Fibroblast of mammary gland (primary cell): ENCODE measurements at places on chromosomes 6 and 20.

GRCh38 chr6:150212778-150213177 lies 69.9 kb downstream of the PPP1R14C start:
- DNase-seq: no peak

- DNase-seq: no peak
Measured at GRCh38 chr6:90021711-90022110, 127.4 kb downstream of the GJA10 start.

GRCh38 chr20:14780508-14780907 lies 443.1 kb upstream of the FLRT3 start:
- DNase-seq: peak; percentile 0

- DNase-seq: no peak
Measured at GRCh38 chr20:21089391-21089790, 16.8 kb downstream of the LINC00237 start.

DNA sequence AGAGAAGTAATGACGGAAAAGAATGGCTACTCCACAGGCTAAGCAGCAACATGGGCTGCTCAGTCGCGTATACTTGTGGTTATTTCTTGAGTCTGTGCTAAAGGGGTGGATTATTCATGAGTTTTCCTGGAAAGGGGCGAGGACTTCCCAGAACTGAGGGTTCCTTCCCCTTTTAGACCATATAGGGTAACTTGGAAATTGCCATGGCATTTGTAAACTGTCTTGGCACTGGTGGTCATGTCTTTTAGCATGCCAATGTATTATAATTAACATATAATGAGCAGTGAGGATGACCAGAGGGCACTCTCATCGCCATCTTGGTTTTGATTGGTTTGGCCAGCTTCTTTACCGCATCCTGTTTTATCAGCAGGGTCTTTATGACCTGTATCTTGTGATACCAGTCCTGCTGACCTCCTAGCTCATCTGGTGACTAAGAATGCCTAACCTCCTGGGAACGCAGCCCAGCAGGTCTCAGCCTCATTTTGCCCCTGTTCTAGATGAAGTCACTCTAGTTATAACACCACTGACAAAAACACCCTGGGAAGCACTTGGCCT lies 11.4 kb downstream of the LBP start:
- peak; percentile 56 for DNase-seq

DNA sequence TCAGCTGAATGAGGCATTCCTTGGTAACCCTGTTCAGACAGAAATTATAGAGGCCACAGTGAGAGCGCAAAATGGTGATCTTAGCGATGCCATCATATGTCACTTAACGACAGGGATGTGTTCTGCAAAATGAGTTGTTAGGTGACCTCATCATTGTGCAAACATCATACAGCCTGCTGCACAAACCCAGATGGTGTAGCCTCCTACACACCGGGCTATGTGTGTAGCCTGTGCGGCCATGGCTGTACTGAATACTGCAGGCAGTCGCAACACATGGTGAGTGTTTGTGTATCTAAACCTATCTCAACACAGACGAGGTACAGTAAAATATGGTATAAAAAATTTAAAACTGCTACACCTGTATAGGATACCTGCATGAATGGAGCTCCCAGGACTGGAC lies 234.1 kb upstream of the PMEPA1 start:
- no peak for DNase-seq

DNA sequence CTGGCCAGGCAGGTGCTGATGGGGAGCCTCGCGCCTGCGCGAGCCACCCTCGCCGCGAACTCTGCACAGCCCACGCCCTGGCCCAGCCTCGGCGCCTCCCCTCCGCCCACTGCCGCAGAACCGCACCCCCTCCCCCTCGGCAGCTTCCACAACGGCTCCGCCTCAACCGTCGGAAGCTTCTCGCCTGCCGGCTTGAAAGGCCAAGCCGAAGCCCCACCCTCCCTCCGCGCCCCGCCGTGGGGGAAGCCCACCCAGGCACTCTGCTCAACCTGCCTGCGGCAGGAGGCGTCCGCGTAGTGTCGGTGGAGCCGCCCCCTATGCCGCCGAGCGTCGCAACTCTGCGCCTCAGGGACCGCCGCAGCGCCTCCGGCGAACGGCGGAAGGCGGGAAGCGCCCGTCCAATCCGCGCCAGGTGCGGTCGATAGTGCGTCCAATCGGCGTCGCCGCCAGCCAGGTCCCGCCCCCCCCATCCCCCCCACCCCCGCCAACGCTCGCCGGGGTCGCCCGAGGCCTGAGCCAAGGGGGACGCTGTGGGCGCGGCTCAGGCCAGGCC lies at the start of gene SYCP2:
Gene SYCP2 (minus strand): TSS at position 342 of the 553 bp plus-strand sequence. CDS start 11,224 bp downstream, outside the sequence.
- DNase-seq: peak; percentile 35

- DNase-seq: no peak
Measured at GRCh38 chr6:111710439-111710838, 104.8 kb upstream of the TRAF3IP2 start.

DNA sequence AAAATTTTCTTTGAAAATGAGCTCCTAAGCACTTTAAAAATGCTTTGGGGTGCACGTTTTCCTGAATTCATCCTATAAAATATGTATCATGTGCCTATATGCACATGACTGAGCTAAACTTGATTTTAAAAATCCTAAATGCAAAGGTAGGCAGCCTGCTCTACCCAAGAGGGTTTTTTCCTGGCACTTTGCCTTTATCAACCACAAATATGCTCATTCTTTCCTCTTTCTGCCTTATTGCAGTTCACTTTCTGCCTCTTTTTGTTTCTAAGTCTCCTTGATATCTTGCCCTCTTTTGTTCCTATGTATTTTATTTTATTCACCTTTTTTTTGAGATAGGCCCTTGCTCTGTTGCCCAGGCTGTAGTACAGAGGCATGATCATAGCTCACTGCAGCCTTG lies 229.3 kb downstream of the GRM1 start:
- DNase-seq: no peak

DNA sequence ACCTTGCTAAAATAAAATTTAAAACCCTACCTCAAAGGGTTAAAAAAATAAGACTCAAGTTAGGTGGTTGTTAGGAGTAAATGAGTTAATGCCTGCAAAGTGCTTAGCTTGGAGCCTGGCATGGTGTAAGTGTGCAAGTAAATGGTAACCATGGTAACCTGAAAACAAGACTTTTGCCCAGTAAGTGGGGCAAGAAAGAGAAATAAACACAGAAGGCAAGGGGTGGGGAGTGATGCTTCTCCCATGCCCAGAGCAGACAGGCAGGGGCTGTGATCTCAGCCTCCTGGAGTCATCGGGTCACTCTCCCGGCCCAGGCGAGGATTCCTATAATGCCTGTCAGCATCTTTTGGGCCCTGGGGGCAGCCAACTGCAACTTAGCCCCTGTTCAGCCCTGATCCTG lies 59.2 kb upstream of the SLC32A1 start:
- no peak for DNase-seq

DNA sequence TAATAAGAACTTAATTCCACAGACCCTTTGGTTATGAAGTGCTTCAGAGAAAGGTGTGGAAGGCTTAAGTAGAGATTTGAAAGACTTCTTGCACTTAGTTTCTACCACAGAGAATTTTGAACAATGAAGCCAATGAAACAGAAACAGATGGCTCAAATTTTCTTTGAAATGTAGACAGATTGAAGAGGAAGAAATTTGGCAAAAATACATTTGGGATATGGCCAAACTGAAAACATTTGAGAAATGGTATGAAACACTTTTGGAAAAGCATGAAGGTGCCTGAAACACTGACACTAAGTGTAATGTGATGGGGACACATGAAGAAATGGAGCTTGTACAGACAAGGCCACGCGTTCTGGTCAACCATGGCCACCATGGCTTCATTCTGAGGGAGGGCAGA lies 272.4 kb upstream of the EXOC2 start:
- DNase-seq: no peak

DNA sequence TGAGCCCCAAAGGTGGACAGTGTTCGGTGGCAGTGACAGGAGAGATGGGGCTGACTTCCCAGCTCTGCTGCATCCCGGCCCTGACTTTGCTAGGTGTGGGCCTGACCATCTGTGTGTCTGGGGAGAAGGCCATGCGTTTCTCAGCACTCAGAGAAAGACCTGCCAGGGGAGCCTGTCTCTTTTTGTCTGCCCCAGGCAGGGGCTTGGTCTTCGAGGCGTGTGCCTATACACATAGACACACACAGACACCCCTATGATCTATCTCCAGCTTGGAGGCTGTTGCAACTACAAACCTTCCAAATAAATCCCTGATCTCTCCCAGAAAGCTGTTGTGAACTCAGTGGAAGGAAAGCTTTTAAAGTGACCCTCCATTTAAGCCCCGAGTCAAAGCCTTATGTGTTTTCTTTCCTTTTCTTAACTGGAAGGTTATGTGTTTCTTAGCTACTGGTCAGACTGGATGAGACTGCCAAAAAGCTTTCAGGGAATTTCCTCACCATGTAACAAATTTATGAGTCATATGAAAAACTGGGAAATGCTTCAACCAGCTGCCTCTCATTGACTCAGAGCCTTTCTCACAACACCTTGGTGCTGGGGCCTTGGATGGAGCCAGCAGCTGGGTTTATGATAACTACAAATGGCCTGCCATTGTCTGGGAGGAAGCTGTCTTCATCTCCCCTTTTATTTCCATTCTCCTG lies 102.6 kb downstream of the CDC5L start:
- peak; percentile 98 for DNase-seq

DNA sequence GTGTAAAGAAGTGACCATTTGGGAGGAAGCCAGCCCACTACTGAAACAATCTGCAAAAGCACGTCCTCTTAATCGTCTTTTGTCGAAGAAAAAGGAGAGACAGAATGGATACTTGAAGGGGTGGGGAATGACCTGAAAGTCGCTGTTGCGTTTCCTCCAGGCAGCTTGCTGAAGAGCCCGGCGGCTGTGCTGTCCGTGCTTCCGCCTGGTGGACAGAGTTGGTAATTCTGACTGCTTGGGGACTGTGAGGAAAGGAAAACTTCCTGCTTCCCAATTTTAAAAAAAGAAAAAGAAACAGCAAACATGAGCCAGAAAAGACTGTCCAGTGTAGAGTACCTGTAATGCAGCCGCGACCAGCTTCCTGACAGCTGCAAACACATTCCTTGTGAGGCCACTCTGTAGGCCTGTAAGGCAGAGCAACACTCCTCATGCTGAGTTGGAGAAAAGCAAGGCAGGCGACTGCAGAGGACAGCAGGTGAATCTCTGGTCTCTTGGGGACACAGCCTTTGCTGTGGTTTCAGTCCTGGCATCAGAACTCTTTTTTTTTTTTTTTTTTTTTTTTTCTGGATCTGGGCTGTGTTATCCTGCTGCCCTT lies 251.1 kb upstream of the TBX18 start:
- peak; percentile 67 for DNase-seq

- no peak for DNase-seq
Measured at GRCh38 chr6:6742535-6742934, 154.0 kb downstream of the LY86 start.

- no peak for DNase-seq
Measured at GRCh38 chr6:111842891-111843290, 30.4 kb downstream of the FYN start.

DNA sequence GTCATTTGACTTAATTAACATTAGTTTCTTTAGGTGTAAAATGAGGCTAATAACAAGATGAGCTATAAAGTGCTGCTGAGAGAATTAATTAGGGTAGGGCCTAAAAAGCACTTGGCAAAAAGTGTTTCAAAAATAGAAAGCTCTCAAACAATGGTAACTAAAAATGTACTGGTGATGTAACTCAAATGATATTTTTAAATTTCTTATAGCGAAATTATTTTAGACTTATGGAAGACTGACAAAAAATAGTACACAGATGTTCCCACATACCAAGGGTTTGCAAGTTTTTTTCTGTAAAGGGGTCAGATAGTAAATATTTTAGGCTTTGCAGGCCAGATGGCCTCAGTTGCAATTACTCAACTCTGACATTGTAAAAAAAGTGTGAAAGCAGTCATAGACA lies 190.7 kb upstream of the UFL1 start:
- no peak for DNase-seq

GRCh38 chr6:35215665-35216411 lies 2.1 kb downstream of the SCUBE3 start:
- DNase-seq: no peak

DNA sequence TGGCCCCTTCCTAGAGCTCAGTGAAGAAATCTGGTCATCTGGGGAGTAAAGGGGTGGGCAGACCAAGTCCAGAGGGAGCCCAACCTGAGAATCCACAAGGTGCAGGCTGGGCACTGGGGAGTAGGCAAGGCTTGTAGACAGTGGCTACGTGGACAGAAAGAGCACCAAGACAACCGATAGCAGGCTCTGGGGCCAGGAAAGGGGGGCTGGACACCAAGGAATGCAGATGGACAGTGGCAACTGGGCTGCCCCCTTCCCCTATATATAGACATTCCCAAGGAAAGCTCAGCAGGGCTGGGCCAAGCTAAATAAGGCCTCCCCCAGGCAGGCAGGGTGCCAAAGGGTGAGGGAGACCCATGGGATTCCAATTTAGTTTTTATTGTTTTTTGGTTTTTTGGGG lies 1.5 kb upstream of the TNNC2 start:
- no peak for DNase-seq

GRCh38 chr20:47296950-47297349 lies 59.5 kb downstream of the ZMYND8 start:
- no peak for DNase-seq

DNA sequence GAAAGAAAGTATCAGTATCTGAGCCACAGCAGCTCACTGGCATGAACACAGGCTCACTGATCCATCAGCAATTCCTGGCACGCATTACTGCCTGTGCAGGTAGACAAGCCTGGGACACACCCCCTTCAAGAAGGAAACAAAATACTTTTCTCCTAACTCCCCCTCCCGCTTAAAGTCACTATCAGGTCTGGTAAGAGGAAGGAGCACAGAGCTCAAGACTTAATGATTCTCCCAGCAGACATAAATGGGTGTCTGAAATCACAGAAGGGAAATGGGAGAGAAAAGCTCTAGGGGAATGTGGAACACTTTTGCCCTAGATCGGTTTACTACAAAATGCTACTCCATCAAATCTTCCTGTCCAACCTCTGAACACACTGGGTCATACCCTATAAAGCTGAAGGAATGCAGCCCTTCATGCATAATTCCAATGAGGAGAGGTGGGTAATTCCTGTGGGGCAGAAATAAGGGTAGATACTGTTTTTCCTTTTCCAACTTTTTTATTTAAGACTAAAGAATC lies at the start of gene ADGRF1:
Gene ADGRF1 (minus strand): TSS at position 58 of the 517 bp plus-strand sequence. CDS start 13,271 bp downstream, outside the sequence.
- no peak for DNase-seq

GRCh38 chr20:52405417-52405816 lies 213.8 kb upstream of the ZFP64 start:
- DNase-seq: no peak

DNA sequence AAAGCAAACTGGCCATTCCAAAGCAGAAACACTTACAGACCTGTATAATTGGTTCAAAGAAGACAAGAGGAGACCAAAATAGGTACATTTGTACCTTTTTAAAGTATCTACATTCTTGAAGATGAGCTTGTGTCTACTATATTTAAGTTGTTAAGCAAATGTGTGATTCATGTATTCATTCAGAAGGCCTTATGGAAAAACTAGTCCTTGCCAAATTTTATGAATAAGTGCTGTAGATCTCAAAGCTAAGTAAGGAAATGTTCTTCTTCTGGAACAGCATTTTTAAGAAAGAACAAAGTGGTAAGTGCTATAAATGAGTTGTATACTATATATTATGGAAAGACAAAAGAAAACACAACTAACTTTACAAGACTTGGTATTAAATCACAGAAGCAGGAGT lies 22.2 kb upstream of the HEY2 start:
- no peak for DNase-seq

- no peak for DNase-seq
Measured at GRCh38 chr20:58012731-58013510, 215.5 kb downstream of the ANKRD60 start.
